ENCODE measurements at places on chromosomes 12 and 14.

DNA sequence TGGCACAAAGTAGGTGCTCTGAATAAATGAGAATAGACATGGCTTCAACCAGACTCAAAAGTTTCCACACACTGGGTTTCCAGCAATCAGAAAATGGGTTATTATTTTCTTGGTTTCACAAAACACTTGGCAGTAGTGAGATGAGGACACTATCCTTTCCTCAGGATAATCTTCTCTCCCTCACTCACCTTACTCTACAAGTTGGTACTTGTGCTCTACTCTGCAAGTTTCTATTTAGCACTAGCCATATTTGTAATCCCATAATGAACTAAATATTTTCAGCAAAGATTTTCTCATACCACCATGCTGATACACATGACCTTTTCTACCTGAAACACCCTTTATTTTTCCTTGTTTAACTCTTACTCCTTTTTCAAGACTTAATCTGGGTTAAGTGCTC lies 137.7 kb downstream of the FOXA1 start:
- DNase-seq: no peak

- no peak for DNase-seq
These were observed 448.1 kb downstream of the APAF1 start for GRCh38 chr12:99093166-99093565.

DNA sequence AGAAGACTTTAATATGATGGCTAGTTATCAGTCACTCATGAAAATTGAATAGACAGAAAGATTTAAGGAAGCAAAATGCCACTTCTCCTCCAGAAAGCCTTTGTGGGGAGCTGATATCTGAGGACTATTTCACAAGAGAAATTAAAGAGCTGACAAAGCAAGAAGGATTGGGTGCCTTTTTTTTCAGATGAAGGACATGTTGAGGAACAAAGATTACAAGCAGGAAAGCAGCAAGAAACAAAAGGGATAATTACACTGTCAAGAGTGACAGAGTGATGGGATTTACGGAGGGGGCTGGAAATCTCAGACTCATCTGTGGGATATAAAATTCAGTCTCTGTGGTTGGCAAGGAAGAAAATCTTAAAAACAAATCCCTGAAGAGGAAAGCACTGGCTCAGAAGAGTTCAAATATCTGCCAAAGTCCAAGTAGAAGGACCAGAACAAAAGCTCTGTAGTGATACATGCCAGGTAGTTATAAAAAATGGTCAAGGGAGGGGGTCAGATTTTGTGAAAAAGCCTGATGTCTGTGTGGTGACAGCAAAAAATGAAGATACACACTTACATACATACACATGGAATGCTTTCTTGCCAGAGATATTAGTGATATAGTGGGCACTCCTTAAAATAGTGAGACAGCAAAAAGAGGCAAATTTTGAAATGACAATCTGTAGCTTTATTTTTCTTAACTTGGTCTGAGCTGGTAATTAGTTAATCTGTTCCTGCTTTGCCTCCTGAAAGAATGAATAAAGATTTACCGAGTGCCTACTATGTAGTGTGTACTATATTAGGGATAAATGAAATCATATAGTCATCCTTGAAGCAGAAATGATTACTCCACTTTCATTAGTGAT lies 62.9 kb downstream of the EPS8 start:
- DNase-seq: no peak

DNA sequence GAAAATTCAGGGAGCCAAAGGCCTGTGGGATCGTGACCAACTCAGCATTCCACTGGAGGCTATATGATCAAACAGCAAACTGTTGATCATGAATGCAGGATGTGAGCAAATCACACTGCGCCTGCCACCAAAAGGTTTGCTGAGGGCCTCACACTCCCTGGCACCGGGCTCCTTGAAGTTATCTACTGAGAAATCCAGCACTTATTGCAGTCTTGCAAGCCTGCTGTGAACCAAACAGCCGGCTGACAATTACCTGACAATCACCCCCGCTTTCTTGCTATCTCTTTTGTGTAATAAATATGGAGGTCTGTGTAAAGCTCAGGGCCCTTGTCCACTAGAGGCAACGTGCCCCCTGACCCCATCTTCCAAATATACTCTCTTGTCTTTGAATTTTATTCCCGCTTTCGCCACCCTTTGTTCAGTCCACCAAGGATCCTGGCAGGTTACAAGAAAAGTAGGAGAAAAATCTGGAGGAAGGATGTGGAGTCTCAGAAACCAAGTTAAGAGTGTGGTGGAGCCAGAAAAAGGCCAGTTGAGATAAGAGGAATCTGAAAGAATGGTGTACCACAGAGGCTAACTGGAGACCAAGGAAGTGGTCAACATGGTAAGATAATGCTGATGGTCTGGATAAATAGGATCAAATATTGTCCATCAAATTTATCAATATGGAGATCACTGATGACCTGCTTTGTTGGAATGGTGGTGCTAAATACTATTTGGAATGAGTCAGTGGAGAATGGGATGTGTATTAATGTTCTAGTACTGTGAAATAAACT lies 229.2 kb downstream of the ALX1 start:
- DNase-seq: no peak

- DNase-seq: no peak
These were observed 1713.2 kb upstream of the FLRT2 start for GRCh38 chr14:83816761-83817160.

All from esophagus squamous epithelium (tissue), 5 donors.